ENCODE measurements at places on chromosomes 2 and 18.

DNA sequence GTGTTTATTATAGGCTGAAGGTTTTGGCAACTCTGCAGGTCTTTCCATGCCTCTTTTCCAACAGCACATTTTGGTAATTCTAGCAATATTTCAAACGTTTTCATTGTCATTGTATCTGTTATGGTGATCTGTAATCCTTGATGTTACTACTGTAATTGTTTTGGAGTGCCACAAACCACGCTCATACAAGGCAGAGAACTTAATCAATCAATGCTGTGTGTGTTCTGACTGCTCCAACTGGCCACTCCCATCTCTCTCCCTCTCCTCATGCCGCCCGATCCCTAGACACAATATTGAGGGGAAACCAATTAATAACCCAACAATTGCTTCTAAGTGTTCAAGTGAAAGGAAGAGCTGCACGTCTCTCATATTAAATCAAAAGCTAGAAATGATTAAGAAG is 32.9 kb downstream of the HDLBP start:
- no peak for DNase-seq

GRCh38 chr2:197268786-197269584 is 41.6 kb downstream of the ANKRD44 start:
- DNase-seq = no peak

GRCh38 chr18:3906116-3906750 is 456.3 kb downstream of the TGIF1 start:
- DNase-seq = no peak

DNA sequence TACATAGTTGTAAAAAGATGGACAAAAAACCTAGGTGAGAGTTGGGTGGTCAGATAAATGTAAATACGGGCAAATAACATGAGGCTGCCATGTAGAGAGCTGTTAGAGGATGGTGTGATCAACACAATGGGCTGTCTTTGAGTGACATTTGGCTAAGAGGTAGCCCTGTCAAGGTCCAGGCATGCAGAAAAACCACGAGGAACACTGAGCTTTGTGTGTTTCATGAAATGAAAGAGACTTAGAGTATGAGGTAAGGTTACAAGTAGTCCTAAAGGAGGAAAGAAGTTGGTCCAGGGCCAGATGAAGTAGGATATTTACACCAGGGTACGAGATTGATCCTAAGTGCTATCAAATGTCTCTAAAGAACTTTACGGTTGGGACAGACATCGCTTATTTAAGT is 160.9 kb downstream of the RDH14 start:
- DNase-seq = no peak

- no peak for DNase-seq
These were observed 399.0 kb upstream of the ID2 start for GRCh38 chr2:8282858-8283252.

DNA sequence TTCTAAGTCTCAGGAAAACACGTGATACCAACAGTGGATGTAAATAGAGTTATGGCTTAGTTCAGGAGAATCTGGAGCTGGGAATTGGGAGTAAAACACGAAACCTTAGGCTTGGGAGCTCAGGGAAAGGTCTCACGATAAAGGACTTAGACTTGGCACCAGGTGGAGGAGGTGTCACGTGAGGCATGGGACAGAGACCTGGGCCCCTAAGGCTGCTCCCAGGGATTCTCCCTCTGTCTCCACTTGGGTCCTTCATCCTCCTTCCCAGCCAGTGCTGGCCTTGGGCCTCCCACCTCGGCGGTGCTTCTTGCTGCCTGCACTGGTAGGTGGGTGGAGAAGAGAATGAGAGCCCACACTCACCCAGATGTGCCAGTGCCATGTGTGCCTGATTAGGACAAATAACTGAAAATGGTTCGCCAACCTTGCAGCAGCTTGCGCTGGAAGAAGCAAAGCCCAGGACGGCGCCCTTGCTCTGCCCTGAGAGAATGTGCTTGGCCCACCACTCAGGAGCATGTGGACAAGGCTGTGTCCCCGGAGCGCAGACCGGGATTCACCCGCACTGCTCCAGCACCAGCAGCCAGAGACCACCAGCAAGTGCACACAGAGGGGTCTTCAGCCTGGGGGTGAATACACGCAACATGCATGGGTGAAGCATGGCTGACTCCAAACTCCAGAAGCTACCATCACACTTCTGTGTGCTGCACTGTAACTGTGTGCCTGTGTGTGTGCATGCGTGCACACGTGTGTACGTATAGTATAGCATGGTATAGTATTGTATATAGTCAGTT is 48.1 kb downstream of the PSMG2 start:
- DNase-seq = no peak
